ENCODE measurements at places on chromosomes 5 and 9. TPM values are rescaled to one million over a fixed set of nuclear protein-coding genes. Genes with fewer than 3 reads are reported as not detected.

Gene PCDHGA12
- total RNA-seq = 37.8 TPM

Gene CA9
- not detected for total RNA-seq

Gene KCNV2
- not detected for total RNA-seq

Gene PRELID2
- 10.9 TPM for total RNA-seq

Gene HBEGF
- 3.3 TPM for total RNA-seq

Gene ISL1
- not detected for total RNA-seq

Gene NPR3
- total RNA-seq = 21.4 TPM

Gene KLHL3
- total RNA-seq = 0.73 TPM

Gene PPP1R26
- total RNA-seq = 10.1 TPM

Gene RABGAP1
- total RNA-seq = 92.3 TPM

Gene ADGRD2
- not detected for total RNA-seq

Gene CNTLN
- 14.5 TPM for total RNA-seq

Gene IFNA13
- total RNA-seq = not detected

Gene NEUROG1
- not detected for total RNA-seq

Gene BNC2
- 43.1 TPM for total RNA-seq

Gene MARCOL
- not detected for total RNA-seq

Gene PARP8
- total RNA-seq = 11.1 TPM

Gene GKAP1
- 0.65 TPM for total RNA-seq

Gene NFX1
- total RNA-seq = 38.3 TPM

Gene C5
- 2.4 TPM for total RNA-seq

Gene SPATA31C2
- not detected for total RNA-seq

Gene PCDHA9
- 0.36 TPM for total RNA-seq

Gene STING1
- total RNA-seq = 64.1 TPM

Gene ECSCR
- 1.8 TPM for total RNA-seq

Gene ENHO
- total RNA-seq = not detected

Gene TRIM7
- 4.0 TPM for total RNA-seq

Gene PCDHGB3
- total RNA-seq = 6.8 TPM

Gene NUTM2G
- total RNA-seq = not detected

Gene FST
- 80.5 TPM for total RNA-seq

Gene PCDHGA6
- 6.5 TPM for total RNA-seq

Gene PLAC8L1
- total RNA-seq = not detected

Gene LRRC19
- total RNA-seq = not detected

Gene CKMT2
- total RNA-seq = not detected

Gene KIF27
- total RNA-seq = 3.9 TPM

Gene ACSL6
- under 0.01 TPM for total RNA-seq

Gene GARIN3
- not detected for total RNA-seq

Gene DOCK8
- total RNA-seq = 0.12 TPM

Gene CACNA1B
- total RNA-seq = under 0.01 TPM

Data from hair follicle dermal papilla cell (primary cell).